SK-N-SH treated with all-trans-retinoic acid at 6 μM for 48 hours (cell line): ENCODE measurements at places on chromosomes 6 and 20.

DNA sequence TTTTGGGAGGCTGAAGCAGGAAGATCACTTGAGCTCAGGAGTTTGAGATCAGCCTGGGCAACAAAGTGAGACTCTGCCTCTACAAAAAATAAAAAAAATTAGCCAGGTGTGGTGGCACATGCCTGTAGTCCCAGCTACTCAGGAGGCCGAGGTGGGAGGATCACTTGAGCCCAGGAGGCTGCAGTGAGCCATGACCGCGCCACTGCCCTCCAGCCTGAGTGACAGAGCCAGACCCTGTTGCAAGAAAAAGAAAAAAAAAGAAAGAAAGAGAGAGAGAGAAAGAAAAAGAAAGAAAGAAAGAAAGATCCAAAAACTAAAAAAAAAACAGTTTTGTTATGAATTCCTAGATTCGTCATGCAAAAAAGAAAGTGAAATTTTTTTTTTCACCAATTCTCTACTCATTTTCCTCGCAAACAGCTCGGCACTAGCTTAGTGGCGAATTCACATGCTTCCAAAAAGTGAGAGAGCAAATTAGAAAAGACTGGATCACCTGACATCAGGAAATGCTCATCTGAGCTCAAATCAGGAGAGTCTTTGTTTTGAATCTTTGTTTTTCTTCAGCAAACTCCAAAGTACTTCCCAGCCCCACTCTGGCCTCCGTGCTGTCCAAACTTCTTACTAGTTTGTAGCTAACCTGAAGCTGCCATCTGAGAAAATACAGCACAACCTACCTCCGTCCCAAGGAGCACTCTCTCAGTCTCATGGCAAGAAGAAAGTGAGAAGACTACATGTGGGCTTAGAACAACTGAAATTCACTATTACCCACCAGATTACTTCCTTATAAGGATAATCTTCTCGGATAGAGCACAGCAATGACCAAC, 27.0 kb downstream of the IPCEF1 start:
- no peak for ATAC-seq

DNA sequence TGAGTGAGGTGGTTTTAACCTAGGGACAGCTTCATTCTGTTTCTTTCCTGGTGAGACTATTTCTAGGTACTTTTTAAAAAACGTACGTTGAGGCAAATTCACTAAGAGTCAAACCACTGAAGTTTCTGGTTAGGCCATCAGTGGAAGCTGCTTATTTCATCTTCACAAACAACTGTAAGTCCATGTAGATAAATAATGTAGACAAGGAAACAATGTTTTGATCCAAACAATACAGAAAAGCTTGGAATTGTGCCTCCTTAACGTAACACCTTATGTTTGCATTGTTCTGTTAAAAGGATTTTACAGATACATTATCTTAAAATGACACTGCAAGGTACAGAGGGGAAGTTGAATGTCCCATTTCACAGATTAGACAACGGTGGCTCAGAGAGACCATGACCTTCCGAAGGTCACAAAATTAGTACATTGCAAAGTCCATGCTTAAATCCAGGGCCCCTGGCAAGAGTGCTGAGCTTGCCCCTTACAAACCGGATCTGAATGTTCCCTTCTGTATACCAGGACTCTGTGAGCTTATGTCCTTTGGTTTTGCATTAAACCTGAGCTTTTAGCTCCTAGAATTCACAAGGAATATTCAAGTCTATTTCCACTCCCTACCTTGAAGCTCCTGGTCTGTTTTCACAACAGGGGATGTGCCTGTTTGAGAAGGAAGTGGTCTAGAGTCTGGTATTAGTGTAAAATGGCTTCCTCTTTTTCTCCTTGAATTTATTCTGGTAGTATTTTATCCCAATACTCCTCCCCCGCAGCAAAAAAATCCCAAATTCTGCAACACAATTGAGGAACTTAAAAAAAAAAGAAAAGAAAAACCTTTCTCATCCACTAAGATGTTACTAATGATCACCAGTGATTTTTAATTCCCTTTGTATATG, 28.9 kb upstream of the ZNF217 start:
- ATAC-seq = no peak

GRCh38 chr6:56521976-56522375, 120.7 kb downstream of the DST start:
- no peak for ATAC-seq

GRCh38 chr6:170231293-170232185, 59.3 kb downstream of the DLL1 start:
- ATAC-seq = no peak

- ATAC-seq = no peak
Observed at GRCh38 chr20:48599748-48600469, 227.9 kb downstream of the PREX1 start.

DNA sequence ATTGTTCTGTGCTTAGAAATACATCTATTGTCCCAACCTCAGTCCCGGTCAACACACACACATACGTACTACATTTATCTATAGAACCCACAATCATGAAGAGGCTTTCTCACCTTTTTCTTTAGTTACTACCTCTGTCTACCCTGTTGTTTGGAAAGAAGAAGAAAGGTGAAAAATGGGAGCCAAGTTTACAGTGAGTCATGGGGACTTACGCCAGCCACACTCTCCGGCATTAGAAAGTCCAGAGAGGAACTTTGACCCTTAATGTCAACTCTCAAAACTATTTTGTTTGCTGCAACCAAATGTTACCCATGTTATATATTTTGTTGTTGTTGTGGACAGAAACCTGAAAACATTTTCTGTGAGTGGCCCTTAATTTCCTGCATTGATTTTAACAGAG, 259.1 kb downstream of the ZFAND3 start:
- no peak for ATAC-seq

DNA sequence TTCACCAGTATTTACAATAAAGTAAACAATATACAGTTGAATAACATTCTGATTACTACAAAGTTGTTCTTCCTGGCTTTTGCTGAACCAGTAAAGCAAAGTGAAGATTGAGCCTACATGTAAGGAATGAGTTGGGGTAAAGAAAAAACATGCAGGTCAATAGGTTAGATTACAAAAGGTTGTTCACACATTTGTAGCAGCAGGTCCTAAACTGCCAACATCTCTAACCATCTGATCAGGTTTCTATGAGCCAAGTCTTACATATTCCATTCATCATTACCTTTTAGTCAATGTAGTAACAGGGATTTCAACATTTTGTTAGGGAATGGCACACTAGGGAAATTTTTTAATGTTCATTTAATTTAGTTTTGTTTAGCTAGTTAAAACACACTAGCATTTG, 9.3 kb upstream of the CALHM6 start:
- no peak for ATAC-seq

DNA sequence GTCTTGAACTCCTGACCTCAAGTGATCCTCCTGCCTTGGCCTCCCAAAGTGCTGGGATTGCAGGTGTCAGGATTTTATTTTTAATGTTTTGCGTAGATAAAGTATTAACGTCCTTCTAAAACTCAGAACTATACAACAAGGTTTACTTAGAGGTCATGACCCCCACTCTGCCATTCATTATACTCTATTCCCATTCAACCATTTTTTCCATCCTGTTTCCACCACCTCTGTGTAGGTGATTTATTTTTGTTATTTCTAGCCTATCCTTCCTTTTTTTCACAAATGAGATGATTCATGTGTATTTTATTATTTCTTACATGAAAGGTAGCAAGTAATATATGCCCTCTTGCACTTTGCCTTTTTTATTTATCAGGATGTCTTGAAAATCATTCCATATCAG, 138.1 kb downstream of the FARS2 start:
- no peak for ATAC-seq

GRCh38 chr6:42158631-42159030, 14.5 kb upstream of the GUCA1A start:
- no peak for ATAC-seq

GRCh38 chr6:135498185-135498841, 773 bp upstream of the AHI1 start:
- peak; percentile 81 for ATAC-seq

- ATAC-seq = peak; percentile 80
Observed at GRCh38 chr6:72825315-72825911, 203.5 kb downstream of the KCNQ5 start.

DNA sequence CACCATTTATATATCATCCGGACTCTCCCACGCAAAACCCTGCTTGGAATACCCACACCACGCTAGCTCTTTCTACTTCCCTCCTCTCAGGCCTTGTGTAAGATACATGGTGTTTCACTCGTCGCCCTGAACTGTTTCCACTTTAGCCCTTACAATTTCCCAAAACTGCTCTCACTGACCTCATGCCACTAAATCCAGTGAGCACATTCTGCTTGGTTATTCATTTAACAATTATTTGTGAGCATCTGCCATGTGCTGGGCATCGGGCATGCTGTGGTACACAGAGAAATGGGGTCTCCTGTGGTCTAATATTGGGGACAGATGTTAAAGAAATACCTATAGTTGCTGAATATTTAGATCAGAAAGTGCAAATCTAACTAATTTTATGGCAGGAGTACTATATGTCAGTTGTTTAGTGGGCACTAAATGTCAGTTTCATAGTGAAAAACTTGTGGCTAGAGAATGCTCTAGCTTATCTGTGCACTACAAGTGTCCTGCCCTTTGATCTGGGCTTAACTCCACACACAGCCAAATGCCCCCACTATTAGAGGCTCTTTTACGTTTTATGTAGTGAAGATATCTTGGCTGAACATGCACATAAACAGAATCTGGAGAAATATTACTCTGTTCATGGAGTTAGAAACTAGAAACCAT, 41.0 kb downstream of the PLEKHG1 start:
- no peak for ATAC-seq

- no peak for ATAC-seq
Observed at GRCh38 chr6:167669870-167670802, 156.6 kb upstream of the AFDN start.

GRCh38 chr6:12280458-12280857, 9.7 kb upstream of the EDN1 start:
- peak; percentile 71 for ATAC-seq

DNA sequence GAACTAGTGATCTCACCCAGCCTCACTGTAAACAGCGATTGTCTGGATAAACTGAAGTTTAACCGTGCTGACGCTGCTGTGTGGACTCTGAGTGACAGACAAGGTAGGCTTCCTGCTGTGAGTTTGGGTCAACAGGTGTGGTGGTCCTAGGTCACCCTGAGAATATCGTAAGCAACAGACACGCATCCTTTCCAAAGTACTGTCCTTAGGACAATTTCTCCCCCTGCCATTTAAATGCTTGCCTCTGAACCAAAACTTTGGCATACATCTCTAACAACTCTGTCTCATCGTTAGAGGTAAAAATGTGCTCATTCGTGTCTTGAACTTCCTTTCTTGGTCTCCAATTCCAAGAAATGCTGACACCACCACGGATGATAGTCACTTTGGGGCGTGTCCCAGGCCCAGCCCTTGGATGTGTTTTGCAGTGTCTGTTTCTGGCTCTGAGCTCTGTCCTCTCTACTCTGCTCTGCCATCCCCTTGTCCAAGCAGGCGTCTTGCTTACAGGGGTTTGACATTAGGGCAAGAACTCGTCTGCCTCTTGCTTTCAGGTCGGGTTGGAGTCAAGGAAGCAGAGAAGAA, 95.5 kb downstream of the EYA2 start:
- ATAC-seq = no peak

- peak; percentile 84 for ATAC-seq
Observed at GRCh38 chr6:31541658-31542521, at the start of gene DDX39B. Gene DDX39B (minus strand): TSS chr6:31542003. CDS start chr6:31540532, 1,471 bp downstream.

DNA sequence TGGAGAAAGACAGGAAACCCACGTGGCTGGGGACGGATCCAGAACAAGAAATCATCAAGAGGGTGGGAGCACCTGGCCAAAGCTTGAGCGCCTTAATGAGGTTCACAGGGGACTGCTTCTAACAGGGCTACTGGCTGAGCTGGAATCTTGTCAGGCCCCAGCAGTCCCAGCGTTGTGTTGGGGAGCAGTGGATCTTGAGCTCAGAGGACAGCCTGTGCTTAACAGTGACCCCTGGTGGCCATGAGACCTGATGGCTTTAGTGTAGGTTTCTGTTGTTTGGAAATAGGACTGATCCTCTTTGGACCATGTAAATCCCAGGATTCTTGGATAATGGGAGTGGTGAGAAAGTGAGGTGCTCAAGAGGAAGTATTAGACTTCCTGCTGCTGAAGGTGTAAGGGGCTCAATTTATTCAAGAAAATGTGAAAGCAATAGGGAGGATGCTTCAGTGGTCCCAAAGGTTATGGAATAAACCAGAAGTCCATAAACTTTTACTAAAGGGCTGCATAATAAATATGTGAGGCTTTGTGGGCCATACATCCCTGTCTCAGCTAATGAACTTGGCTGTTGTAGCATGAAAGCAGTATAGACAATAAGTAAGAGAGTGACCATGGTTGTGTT, 216.2 kb downstream of the NFATC2 start:
- peak; percentile 14; the same call in 1 of the 3 replicates for ATAC-seq

DNA sequence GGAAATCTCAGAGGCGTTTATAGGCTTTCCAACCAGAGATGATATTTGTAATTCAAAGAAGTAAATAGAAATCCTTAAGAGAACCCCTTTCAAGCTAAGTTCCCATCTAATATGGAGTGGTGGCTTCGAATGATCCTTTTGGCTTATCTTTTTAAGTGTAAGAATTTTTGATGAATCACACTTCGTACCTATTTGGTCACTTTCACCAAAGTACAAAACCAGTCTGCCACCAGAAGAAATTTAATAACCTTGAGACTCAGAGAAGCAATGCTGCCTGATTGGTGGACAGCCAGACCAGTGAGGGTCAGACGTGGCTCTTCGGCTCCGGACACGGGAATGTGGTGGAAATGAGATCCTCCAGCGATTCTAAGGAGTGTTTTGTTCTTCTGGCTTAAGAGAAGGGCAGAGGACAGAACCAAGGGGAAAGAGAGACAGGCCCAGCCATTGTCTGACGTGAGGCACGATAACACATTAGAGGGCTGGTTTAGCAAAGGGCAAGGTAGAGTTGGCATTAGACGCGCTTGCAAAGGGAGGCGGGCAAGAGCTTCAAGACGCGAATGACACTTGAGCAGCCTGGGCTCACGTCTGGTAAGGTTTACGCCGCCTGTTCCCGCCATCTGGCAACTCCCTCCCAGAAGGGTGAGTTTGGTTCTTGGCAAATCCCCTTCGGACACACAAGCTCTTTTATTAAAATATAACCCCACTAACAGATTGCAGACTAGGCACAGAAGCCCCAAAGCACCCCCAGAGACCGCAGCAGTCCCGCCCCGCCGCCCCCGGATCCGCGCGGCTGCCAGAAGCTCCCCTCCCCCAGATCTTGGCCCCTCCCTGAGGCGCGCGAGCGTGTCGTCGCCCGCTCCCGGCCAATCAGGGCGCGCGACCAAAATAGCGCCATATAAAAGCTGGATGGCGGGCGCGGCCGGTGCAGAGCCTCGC, 50.0 kb upstream of the EZR start:
- no peak; the same call in 2 of the 3 replicates for ATAC-seq

DNA sequence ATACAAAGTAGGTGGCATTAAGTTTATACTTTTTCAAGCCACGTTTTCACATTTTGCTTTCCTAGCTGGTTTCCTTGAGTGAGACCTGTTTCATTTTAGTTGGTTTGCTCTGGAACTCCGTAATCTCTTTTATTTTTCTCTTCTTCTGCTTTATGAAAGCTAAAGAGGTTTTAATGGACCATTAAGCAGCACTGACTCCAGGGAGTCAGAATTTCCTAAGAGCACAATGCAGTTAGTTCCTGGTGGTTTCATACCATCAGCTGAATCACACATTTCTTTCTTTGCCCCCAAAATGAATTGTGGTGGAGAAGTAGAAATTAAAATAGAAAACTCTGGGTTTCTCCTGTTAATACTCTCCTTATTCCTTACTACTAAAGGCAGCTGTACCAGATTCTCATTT, 3.4 kb downstream of the OPN5 start:
- no peak for ATAC-seq

GRCh38 chr6:160167604-160168399, 46.2 kb downstream of the SLC22A1 start:
- ATAC-seq = no peak

GRCh38 chr6:33344701-33345697, 27.5 kb upstream of the ZBTB22 start:
- ATAC-seq = peak; percentile 73
